ENCODE measurements at places on chromosomes 3 and 15.
A peak's percentile ranks its signal among the peaks of the same experiment; 100 is the strongest.

GRCh38 chr3:181446741-181447140, 265.0 kb upstream of the SOX2 start:
- DNase-seq: no peak

DNA sequence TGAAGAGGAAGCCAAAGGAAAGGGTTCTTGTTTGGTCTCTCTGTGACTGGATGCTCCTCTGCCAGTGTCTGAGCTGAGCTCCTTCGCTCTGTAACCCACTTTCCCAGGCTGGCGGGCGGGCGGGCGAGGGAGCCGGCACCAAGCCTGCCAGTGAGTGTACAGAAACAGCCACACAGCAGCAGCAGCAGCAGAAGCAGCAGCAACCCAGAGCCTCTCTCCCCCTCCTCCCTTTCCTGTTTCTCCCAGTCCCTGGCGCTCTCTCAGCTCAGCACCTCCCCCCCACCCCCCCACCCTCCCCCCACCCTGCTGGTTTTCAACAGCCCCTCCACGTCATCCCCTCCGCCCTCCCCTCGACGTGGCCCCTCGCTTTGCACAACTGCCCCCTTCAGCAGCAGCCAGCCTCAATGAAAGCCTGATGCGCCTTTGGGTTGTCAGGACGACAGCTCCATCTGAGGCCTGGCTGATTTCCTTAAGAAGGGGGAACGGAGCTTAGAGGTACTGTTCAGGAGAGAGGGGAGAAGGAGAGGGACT, at the start of gene LSAMP:
LSAMP (minus strand) TSS at position 177 of the 531 bp plus-strand sequence.
- DNase-seq: peak; percentile 80

DNA sequence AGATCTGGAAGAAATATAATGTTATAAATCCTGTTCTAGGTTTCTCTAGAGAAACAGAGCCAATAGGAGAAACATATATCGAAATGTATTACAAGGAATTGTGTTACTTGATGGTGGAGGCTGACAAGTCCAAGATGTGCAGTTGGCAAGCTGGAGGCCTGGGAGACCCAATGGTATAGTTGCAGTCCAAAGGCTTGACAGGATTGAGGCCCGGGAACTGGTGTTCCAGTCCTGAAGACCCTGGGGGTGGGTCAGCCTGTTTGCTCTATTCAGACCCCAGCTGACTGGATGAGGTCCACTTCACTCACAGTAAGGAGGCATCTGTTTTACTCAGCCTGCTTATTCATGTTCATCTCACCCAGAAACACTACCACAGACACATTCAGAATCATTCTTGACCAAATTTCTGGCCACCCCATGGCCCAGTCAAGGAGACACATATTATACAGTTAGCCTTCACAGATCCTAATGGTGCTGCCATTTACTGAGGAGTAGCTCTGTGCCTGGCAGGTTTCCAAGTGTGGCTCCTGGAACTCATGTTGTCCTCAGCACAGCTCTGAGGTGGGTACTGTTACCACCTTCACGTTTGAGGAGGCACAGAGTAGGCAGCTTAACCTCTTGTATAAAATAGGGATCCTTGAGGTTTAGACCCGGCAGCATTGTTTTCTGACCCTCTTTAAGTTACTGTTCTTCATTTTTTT, 3.7 kb downstream of the TRAK1 start:
- no peak for DNase-seq

- DNase-seq: peak; percentile 66
These were observed 187.7 kb downstream of the SATB1 start for GRCh38 chr3:18237251-18238005.

DNA sequence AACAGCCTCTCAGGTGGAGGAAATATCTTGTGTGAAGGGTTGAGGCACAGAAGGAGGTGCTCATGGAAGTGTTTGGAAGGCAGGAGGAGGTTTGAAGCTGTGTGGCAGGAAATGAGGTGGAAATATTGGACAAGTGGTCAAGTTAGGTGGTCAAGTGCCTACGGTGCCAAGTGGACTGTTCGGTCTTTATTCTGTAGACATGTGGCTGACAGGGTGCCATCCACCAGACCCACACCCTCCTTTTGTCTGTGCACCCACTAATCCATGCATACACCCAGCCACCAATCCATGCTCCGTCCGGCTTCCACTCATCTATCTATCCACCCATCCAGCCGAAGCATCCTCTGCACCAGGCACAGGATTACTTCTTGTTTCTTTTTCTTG, 2.2 kb downstream of the SLC6A20 start:
- DNase-seq: no peak

DNA sequence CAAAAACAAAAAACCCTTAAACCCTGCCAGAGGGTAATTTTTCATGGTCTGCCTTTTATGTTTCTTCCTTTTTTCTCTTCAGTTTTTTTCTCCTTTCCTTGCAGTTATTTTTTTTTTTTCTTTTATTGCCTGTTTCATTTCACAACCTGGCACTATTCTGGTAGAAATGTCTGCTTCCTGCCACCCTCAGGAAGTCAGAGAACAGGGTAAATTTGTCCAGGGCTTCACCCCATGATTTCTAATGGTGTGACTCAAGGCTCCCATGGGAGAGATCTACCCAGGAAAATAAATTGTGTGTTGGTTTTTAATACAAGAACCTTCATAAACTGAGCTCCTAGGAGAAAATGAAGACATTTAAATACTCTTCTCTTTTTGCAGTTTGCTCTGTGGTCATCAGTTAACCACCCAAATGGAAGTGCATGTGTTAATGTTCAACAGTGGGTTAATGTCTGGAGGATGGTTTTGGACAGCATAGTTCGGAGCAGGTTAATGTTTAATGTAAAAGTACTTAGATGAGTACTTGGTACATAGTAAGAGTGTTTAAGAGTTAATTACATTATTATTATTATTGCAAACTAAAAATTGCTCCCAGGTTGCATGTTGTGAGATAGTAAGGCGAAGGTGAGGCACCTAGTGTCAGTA, 45.9 kb downstream of the CGNL1 start:
- no peak for DNase-seq

GRCh38 chr15:78881681-78882080, 9.0 kb downstream of the MORF4L1 start:
- no peak for DNase-seq

DNA sequence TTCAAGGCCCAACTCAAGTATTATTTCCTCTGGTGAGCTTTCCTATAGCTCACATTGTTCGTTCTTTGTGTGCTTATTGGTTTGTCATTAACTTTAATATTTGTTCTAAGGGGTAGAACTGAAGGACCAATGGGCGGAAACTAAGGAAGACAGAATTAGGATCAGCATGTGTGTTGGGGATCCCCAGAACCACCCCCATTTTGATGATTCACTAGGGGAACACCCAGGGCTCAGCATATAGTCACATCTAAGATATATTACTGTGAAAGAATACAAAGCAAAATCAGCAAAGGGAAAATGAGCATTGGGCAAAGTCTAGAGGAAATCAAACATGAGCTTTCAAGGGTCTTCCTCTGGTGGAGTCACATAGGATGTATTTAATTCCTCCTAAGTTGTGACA, 76.9 kb downstream of the TIMP4 start:
- no peak for DNase-seq

DNA sequence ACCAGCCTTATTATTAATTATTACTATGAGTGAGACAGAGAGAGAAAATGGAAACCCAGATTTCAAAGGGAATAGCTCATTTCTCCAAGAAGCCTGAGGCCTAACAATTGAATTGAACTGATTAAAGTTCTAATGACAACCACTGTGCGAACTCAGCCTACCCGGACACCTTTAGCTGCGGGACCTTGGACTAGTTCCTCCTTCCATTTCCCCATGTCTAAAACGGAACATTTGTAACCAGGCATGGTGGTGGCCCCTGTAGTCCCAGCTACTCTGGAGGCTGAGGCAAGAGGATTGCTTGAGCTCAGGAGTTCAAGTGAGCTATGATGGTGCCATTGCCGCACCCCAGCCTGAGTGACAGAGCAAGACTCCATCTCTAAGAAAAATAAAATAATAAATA, 16.4 kb upstream of the RTP2 start:
- DNase-seq: no peak

Data from fibroblast of skin of right quadriceps (primary cell).